ENCODE measurements at places on chromosomes 1 and 21.

GRCh38 chr1:8495928-8496401, 178.1 kb downstream of the SLC45A1 start:
- peak; percentile 39 for DNase-seq

- DNase-seq = no peak
Measured at GRCh38 chr1:10947691-10948462, 64.6 kb upstream of the TARDBP start.

- no peak for DNase-seq
Measured at GRCh38 chr21:35581640-35582039, 478.7 kb downstream of the SETD4 start.

GRCh38 chr1:153537376-153537730, 1.6 kb upstream of the S100A6 start:
- no peak for DNase-seq

GRCh38 chr21:36542312-36543101, 62.6 kb upstream of the CLDN14 start:
- DNase-seq = no peak

DNA sequence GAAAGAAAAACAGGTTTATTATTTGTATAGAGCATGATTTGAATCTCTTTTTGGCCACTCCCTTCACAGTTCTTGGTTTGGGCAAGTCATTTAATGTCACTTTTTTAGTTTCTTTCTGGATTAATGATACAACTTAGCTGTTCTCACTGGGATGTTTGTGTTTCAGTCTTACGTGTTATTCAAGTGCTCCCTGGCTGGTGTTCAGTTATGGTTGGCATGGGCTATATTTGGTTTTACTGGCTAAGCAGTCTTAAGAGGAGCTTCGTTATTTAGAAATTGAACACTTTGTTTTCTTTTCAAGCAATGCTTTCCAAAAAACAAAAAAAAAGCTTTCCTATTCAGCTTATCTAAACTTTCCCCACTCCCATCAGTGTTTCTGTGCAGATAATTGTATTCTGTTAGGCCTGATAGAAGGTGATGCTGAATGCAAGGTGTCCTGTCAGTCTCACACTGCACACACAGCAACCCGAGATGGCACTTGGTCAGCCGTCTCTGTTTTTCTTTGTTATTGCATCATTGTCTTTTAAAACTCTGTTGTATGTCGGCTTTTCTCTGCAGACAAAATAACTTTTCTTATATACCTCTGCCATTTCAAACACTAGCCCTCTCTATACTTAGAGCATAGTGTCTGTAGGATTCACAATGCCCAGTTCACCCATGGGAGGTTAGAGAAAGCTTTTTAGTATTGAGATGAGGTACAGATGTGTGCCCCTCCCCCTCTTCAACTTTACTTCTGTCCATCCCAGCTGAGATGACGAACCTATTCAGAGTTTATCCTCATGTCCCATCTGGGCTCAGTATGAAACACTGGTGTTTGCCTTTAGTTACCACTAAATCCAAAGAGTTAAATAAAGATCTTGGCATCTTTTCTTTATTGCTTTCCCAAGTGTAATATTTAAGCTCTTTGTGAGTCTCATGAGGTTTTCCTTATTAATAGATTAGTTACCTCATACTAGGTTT, 80.2 kb downstream of the VPS13D start:
- no peak for DNase-seq

DNA sequence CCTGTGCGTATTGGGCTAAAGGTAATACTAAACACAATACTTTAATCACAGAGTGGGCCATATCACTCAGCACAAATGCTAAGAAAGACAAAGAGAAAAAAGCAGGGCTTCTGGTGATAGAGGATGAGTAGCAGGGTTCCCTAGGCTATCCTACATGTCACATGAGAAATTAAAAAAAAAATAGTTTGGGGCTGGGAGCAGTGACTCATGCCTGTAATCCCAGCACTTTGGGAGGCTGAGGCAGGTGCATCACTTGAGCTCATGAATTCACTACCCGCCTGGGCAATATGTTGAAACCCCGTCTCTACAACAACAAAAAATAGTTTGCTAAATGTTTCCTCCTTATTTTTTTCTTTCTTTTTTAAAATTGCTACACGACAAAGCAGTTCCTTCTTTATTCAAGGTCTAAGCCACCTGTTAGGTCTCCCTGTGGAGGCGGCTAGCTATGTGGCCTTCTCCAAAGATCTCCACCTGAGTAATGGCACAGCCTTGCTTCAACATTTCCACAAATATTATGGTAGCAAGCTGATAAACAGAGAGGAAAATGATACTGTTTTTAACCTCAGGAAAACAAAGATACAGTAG, 1.5 kb downstream of the ENSA start:
- DNase-seq = no peak

DNA sequence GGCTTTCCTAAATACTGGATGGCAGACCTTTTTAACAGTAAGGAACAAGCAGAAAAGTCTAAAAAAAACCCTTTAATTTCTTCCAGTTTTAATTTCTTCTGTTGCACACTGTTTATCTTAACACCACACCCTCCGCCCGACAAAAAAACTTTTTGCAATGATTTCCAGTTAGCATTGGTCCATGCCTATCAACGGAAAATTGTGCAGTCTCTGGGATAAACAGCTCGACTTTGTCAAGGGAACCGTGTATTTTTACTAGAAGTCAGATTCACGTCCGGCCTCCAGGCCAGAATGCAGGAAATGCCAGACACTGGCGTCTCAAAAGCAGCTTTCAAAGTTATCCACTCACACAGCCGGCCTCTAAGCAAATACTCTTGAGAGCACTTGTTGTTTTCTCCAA, 378 bp upstream of the NUP210L start:
- DNase-seq = no peak

DNA sequence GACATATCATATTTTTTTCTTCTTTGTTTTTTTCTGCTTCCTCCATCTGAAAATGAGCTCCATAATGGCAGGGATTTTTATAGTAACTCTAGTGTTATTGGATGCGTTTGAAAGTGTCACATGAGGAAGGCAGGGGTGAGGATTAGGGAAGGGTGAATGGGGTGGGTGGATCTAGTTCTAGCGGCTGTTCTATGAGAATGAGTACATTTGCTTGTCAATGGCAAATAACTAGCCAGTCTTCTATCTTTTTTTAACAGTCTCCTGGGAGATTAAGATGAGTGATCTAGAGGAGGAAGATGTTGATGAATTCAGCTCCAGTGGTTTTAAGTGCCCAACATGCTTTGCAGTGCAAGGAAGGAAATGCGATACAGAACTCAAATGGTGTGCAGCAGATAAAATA, 5.8 kb downstream of the OR14I1 start:
- no peak for DNase-seq

DNA sequence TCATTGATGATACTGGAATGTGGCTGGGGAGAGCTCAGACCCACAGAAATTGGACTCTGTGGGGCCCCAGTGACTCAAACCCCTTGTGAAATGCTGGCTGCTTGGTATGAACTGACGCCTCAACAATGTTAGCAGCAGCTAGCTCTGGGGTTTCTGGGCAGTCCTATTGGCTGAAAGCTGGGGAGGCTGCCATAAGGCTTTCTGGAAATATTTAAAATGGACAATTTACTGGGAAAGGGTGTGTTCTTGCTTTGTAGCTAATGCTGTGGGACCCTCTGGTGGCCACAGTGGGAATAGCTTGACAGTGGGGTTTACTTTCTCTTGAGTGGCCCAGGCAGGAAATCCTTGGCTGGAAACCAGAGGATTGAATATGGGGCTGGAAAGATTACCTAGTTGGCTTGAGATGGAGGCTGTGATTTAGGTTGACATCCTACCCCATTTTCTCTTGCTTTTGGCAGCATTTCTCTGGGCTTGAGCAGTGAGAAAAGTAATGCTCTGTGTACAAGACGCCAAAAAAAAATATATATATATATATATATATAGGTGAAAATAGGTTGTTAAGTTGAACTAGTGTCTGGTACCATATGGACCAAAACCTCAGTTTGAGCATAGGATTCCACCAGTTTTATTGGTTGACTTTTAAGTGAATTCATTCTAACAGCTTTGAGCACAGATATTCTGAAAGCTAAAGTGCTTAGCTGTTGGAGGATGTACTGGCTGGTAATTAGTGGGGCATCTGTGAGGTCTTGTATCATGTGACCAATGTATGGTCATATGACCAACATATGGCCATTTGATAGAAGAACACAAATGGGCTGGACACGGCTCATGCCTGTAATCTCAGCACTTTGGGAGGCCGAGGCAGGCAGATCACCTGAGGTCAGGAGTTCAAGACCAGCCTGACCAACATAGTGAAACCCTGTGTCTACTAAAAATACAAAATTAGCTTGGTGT, 8.2 kb upstream of the S100A10 start:
- peak; percentile 56 for DNase-seq

DNA sequence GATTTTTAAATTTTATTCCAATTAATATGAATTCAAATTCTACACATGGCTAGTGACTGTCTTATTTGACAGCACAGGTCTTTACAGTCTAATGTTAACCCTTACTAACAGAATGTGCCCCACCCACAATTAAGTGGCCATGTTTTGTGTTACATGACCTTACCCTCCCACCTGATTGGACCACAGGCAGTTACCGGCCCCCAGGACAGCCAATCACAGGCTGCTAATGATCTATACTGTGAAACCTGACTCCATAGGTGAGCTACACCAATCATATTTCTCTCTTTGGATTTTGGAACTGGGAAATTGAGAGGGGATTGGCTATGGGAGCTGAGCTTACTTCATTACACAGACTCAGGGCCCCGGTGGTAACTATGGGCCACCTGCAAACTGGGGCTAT, 27.5 kb downstream of the ZP4 start:
- DNase-seq = no peak

DNA sequence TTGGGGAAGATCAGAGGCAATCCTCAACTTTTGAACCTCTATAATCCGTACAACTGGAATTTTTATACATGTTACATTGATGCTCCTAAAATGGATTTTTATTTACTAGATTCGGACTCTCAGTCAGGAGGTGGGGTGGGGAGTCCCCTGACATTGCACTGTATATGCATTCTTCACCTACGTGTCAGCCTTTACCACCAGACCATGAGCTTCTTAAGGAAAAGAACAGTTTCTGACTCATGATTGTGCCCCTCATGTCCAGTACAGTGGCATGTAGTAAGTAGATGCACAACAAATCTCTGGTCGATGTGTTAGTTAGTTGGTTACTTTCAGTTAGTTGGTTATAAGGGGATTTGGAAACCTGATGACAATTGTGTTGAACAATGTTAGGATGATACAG, 15.4 kb downstream of the LPAR3 start:
- DNase-seq = no peak

- DNase-seq = no peak
Measured at GRCh38 chr1:153610811-153611301, 2.1 kb downstream of the S100A16 start.

GRCh38 chr1:110380672-110381283, 10.0 kb downstream of the SLC16A4 start:
- no peak for DNase-seq

DNA sequence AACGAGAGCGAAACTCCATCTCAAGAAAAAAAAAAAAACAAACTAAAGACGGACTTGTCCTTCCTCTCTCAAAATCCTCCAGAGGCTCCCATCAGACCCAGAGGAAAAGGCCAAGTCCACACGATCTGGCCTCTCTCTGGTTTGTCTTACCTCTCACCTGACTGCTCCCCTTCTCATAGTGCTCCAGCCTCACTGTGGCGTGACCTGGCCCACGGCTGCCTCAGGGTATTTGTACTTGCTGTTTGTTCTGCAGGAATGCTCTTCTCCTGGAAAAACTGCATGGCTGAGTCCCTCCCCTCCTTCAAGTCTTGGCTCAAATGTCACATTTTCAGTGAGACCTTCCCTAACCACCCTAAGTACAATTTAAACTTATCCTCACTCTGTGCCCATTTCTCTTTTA, 8.0 kb upstream of the BRWD1 start:
- DNase-seq = no peak

- DNase-seq = no peak
Measured at GRCh38 chr1:107525961-107526360, 385.1 kb downstream of the NTNG1 start.

- DNase-seq = peak; percentile 44
Measured at GRCh38 chr21:34865400-34866241, 183.5 kb downstream of the RUNX1 start.

DNA sequence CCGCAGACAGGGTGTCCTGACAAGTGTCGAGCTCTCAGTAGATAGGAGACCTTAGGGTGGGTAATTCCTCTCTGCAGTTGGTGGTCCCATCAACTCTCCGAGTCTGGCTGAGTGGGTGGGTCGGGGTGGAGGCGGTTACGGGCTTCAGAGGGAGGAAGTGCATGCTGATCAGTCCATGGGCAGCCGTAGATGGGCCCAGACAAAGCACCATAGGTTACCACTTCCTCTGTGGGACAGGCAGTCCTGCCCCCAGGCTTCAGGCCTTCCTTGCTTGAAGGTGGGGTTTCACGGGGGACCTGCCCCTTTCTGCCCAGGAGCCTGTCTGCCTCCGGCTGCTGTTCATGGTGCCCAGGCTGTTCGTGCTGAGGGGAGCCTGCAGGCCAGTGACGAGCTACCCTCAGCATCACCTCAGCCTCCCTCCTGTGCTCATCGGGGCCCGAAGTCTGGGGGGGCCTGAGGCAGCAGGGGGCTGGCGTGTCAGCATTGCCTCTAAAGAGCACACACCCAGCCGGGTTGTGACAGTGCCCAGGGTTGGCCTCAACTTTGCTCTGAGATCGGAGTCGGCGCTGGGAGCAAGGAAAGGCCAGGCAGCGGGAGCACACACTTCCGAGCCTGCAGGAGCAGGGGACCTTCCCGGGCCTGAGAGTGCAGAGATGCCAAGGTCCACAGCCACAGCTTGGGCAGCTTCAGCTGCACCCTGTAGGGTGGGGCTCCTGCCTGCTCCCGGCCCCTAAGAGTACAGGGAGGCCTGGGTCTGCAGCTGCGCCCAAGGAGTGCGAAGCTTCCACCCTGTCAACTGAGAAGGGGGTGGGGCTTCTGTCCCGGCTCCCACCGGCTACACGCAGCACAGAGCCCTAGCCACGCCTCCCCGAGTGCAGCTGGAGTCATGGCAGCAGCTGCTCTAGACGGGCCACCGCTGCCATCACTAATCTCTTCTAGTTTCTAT, 225.4 kb upstream of the NRIP1 start:
- no peak for DNase-seq

DNA sequence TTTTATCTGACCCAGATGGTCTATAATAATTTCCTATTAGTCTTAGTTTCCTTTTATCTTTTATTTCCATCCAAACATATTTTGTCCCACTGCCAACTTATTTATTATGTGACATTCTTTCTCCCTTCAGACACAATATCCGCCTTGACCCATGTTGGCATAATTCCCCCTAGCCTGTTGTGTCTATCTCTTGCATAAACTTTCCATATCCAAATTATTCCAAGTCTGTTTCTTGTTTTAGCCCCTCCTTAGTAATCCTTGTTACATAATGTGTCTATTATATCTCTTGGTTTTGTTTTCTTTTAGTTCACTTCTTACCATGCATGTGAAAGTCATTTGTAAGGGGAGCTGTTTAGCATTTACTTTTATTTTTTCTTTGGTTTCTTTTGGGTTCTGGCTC, 81.6 kb upstream of the CACHD1 start:
- no peak for DNase-seq

- peak; percentile 45 for DNase-seq
Measured at GRCh38 chr1:6634371-6635052, 9.8 kb downstream of the THAP3 start.

DNA sequence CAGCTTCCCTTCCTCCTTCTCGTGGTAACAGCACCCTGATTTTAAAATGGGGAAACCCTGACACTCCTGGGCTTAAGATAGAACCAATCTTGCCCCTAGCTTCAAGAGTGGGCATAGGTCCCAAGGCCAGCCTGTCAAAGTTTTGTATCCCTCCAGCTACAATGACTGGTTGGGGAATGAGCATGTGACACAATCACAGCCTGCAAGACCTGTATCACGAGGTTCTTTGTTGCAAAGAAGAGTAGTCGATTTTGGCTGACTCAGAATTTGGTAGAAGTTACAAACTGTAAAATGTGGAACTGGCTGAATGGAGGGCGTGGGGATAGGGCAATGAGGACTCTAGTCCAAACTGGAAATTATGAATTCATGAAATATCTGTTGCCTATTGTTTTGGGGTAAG, 18.7 kb downstream of the CTSK start:
- no peak for DNase-seq

Measured in stimulated activated naive CD8-positive, alpha-beta T cell treated with anti-CD3 and anti-CD28 coated beads, Interleukin-15, amount 100 ng/mL, for 72 hours (primary cell).